ENCODE measurements at places on chromosomes 3 and 15. TPM values are rescaled to one million over a fixed set of nuclear protein-coding genes. Genes with fewer than 3 reads are reported as not detected.

DNA sequence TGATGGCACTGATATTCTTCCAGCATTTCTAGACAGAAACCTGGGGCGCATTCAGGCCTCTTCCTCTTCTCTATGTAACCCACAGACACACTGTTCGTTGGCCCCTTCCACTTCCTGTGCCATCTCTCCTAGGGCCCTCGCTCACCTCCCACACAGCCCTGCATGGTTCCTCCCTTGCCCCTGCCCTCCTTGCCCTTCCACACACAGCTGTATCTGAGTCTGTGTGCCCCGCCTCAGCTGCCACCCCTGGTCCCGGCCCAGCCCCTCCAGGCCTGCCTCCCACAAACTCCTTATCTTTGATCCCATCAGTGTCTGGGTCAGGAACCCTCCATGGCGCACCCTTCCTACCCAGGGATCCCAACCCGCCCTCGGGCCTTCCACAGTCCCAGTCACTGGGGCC lies 37.9 kb downstream of the RAB6B start:
- no peaks in the 10 kb centered on the region for H3K36me3 ChIP-seq
- H3K27me3 ChIP-seq, result no peaks in the 10 kb centered on the region
- no peak overlapping the region for H3K4me3 ChIP-seq
- H3K27ac ChIP-seq, result no peak overlapping the region
- DNase-seq, result no peak
- no peaks in the 10 kb centered on the region for H3K4me1 ChIP-seq

GRCh38 chr3:123952844-123953520 lies 8.0 kb downstream of the CCDC14 start:
- no peak overlapping the region for H3K4me3 ChIP-seq
- no peaks in the 10 kb centered on the region for H3K4me1 ChIP-seq
- no peak overlapping the region for H3K27ac ChIP-seq
- H3K36me3 ChIP-seq, result peaks cover 7% of the 10 kb centered on the region
- DNase-seq, result no peak
- H3K27me3 ChIP-seq, result no peaks in the 10 kb centered on the region

GRCh38 chr15:100842756-100843730 lies 36.6 kb upstream of the ALDH1A3 start:
- H3K27ac ChIP-seq, result no peak overlapping the region
- H3K36me3 ChIP-seq, result no peaks in the 10 kb centered on the region
- no peaks in the 10 kb centered on the region for H3K27me3 ChIP-seq
- no peaks in the 10 kb centered on the region for H3K4me1 ChIP-seq

The ERC2 gene
- total RNA-seq, result 15.5 TPM

DNA sequence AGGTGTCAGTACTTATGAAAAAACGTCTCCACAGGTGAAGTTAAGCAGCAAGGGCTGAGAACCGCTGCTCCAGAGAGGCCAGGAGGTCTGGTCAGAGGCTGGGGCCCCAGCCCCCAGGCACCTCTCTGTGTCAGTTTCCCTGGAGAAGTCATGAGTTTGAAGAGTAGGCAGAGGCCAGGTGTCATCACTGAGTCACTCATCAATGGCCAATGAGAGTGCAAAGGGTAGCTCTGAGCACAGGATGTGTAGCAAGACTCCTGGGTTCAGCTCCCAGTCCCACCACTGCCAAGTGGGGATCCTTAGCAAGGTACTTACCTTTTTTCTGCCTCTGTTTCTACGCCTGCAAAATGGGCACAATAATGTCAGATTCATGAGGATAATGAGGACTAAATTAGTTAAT lies 47.9 kb downstream of the CORO2B start:
- no peak for DNase-seq
- H3K27me3 ChIP-seq, result no peaks in the 10 kb centered on the region
- no peaks in the 10 kb centered on the region for H3K36me3 ChIP-seq
- no peak overlapping the region for H3K4me3 ChIP-seq
- H3K4me1 ChIP-seq, result no peaks in the 10 kb centered on the region

DNA sequence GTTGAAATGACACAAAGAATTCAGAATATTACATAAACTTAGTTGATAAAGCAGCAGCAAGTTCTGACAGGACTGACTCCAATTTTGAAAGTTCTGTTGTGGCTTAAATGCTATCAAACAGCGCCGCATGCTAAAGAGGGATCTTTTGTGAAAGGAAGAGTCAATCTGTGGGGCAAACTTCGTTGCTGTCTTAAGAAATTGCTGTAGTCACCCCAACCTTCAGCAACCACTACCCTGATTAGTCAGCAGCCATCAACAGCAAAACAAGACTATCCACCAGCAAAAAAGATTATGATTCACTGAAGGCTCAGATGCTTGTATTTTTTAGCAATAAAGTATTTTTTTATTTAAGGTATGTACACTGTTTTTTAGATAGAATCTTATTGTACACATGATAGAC lies 14.2 kb downstream of the CRBN start:
- no peaks in the 10 kb centered on the region for H3K4me1 ChIP-seq
- H3K27ac ChIP-seq, result no peak overlapping the region
- DNase-seq, result no peak
- H3K4me3 ChIP-seq, result no peak overlapping the region

The ACAN gene
- total RNA-seq, result not detected

The KNG1 gene
- total RNA-seq, result not detected

DNA sequence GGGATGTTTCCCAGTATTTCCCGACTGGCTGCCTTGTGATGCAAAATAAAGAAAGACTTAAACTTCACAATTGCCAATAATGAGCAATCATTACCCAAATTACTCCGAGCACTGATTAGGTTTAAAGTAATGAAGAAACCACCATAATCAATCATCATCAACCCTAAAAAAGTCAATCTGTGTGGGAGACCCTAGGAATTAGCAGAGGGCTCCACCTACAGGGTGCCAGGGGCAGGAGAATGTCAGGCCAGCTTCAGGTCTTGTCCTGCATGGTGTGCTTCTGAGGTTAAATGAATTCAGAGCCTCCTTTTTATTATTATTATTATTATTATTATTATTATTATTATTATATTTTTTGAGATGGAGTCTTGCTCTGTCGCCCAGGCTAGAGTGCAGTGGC lies 478.0 kb upstream of the ARRDC4 start:
- H3K4me3 ChIP-seq, result no peak overlapping the region
- no peaks in the 10 kb centered on the region for H3K27me3 ChIP-seq
- DNase-seq, result no peak
- H3K36me3 ChIP-seq, result no peaks in the 10 kb centered on the region

- H3K36me3 ChIP-seq, result no peaks in the 10 kb centered on the region
- no peak for DNase-seq
- no peaks in the 10 kb centered on the region for H3K27me3 ChIP-seq
Measured at GRCh38 chr15:94027581-94027980, 203.8 kb upstream of the MCTP2 start.

DNA sequence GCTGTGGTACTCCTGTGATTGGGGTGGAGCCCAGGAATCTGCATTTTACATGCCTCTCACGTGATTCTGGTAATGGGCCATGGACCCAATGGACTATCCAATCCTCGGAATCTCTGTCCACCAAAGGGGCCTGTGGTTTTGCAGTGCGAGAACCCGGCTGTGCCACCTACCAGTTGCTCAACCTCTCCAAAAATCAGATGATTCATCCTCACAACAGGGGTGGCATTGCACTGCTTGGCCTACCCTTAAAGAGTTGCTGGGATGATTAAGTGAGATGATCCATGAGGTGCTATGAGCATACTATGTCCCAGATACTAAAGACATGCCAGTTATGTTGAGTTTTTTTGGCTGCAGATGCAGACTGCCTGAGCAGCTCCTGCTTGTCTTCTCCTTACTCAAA lies 5.1 kb downstream of the ANP32A start:
- no peak for DNase-seq
- no peak overlapping the region for H3K27ac ChIP-seq
- no peak overlapping the region for H3K4me3 ChIP-seq
- H3K36me3 ChIP-seq, result peaks cover 6% of the 10 kb centered on the region
- peaks cover 9% of the 10 kb centered on the region for H3K4me1 ChIP-seq
- H3K27me3 ChIP-seq, result no peaks in the 10 kb centered on the region

DNA sequence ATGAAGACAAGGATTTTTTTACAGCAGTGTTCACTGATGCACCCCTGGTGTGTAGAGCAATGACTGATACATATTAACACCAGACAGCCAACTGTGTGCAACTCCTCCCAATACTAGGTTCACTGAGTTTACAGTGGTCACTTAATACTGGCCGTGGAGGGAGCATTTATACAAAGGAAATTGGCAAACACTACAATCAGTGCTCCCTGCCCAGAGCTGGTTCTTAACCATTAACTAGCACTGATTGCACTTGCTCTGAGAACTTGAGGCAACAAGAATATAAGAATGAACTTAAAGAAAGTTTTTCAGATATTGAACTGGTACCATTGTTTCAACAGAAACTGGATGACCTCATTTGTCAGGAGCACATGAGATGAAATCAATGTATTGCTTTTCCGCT lies 110.6 kb downstream of the MAGI1 start:
- no peaks in the 10 kb centered on the region for H3K36me3 ChIP-seq
- no peak overlapping the region for H3K27ac ChIP-seq
- no peak overlapping the region for H3K4me3 ChIP-seq
- H3K27me3 ChIP-seq, result no peaks in the 10 kb centered on the region
- no peaks in the 10 kb centered on the region for H3K4me1 ChIP-seq
- no peak for DNase-seq

The PRTG gene
- 12.4 TPM for total RNA-seq

DNA sequence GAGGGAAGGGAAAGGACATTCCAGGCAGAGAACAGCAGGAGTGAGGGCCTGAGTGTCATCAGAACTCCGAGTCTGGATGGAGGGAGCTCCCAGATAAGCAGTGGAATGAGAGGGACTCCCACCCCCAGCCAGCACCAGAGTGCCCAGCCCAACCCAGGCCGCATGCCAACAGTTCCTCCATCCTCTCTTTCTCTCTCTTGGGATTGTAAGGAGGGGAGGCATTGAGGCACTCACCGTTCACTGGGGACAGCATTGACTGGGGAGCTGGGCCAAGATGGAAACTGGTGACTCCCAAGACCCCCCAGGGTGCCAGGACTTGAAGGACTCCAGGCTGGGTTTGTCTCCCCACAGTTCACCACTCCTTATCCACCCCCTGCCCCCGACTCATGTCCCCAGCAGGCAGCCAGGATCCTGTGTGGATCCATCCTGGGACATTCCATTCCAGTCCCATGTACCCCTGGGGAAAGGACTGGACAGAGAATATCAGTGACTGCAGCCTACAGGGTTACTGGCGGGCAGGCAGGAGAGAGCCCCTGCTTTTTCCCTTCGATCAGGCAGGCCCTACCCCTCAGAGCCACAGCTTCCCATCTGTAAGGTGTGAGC lies 15.7 kb downstream of the PTH1R start:
- no peaks in the 10 kb centered on the region for H3K27me3 ChIP-seq
- H3K4me3 ChIP-seq, result no peak overlapping the region
- no peak for DNase-seq

- DNase-seq, result no peak
- no peaks in the 10 kb centered on the region for H3K4me1 ChIP-seq
- no peaks in the 10 kb centered on the region for H3K27me3 ChIP-seq
- no peaks in the 10 kb centered on the region for H3K36me3 ChIP-seq
- H3K4me3 ChIP-seq, result no peak overlapping the region
- no peak overlapping the region for H3K27ac ChIP-seq
Measured at GRCh38 chr3:102980355-102980696, 545.5 kb downstream of the ZPLD1 start.

- DNase-seq, result no peak
- H3K36me3 ChIP-seq, result no peaks in the 10 kb centered on the region
- no peak overlapping the region for H3K27ac ChIP-seq
- no peak overlapping the region for H3K4me3 ChIP-seq
Measured at GRCh38 chr3:68631850-68632545, 300.3 kb downstream of the TAFA4 start.

DNA sequence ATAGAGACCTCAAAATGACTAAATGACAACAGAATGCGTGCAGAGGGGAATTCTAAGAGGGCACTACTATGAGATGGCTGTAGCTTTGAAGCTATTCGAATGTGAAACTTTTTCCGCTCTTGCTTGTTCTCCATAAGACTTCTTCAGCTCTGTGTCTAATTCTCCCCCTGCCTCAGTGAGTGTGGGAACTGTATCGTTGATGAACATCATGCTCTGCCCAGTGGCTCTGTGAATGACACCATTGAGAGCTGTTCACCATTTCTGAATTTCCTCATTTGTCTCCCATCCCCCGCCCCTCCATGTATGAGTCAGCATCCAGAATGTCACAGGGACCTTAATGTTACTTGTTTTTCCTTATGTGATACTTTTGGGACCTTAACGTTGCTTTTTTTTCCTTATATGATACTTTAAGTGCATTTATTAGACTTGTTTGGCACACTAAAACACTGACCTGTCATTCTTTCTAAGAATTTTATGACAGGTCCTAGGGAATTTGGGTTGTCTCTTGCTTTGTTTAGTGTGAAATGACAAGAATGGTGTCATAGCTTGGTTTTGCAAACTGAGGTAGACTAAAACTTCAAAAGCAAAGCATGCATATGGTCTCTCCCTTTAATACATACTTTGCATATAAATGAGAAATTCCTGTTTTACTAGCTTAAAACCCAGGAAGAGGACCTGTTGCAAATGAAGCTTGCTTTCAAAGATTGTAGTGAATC lies 99.6 kb downstream of the FNDC3B start:
- peaks cover 2% of the 10 kb centered on the region for H3K36me3 ChIP-seq
- H3K27ac ChIP-seq, result peak overlapping the region; percentile 99
- H3K27me3 ChIP-seq, result no peaks in the 10 kb centered on the region
- H3K4me3 ChIP-seq, result no peak overlapping the region

- DNase-seq, result no peak
- H3K4me1 ChIP-seq, result no peaks in the 10 kb centered on the region
- no peaks in the 10 kb centered on the region for H3K36me3 ChIP-seq
- H3K27me3 ChIP-seq, result no peaks in the 10 kb centered on the region
- no peak overlapping the region for H3K4me3 ChIP-seq
Measured at GRCh38 chr15:52042051-52042851, 23.2 kb downstream of the MAPK6 start.

The ATP13A5 gene
- total RNA-seq, result not detected

The SELENOT gene
- 103 TPM for total RNA-seq

The MOBP gene
- 0.44 TPM for total RNA-seq

The CGGBP1 gene
- 69.7 TPM for total RNA-seq

The ACTL6A gene
- total RNA-seq, result 63.1 TPM

- DNase-seq, result no peak
- H3K27ac ChIP-seq, result no peak overlapping the region
- no peak overlapping the region for H3K4me3 ChIP-seq
Measured at GRCh38 chr15:78615151-78615589, 5.6 kb downstream of the CHRNA3 start.

DNA sequence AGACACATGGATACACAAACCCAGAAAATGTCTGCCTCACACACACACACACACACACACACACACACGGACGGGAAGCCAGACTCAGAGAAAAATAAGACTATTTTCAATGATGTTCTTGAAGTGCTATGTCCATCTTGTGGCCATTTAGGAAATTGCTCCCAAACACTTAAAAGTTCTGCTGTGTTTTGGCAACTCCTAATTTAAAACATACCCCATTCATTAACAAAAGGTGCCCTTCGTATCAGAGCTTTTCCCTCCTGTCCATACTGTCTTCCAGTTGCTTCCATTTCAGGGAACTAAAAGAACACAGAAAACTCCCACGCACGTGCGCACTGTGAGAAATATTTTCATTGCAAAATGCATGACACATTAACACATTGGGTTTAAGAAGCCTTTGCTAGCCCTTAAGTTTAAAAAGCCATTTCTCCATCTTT lies 44.6 kb downstream of the SLC12A1 start:
- no peaks in the 10 kb centered on the region for H3K4me1 ChIP-seq
- H3K4me3 ChIP-seq, result no peak overlapping the region
- peak; percentile 71 for DNase-seq
- no peaks in the 10 kb centered on the region for H3K27me3 ChIP-seq
- H3K36me3 ChIP-seq, result no peaks in the 10 kb centered on the region
- no peak overlapping the region for H3K27ac ChIP-seq

All from endothelial cell of umbilical vein (primary cell).